Sigmoid colon (tissue), 7 donors: ENCODE measurements at places on chromosomes 2 and 18. TPM values are rescaled to one million over a fixed set of nuclear protein-coding genes. Genes with fewer than 3 reads are reported as not detected.

Gene CCDC148
- polyA plus RNA-seq: not detected

Gene SERPINB11
- polyA plus RNA-seq: not detected

Gene TRIM43
- not detected for polyA plus RNA-seq

Gene GTF2A1L
- polyA plus RNA-seq: not detected

Gene CFC1
- 0.69 TPM for polyA plus RNA-seq

Gene UGT1A3
- not detected for polyA plus RNA-seq

Gene UGT1A5
- 0.22 TPM for polyA plus RNA-seq

Gene ST8SIA5
- not detected for polyA plus RNA-seq

Gene SAG
- polyA plus RNA-seq: not detected
